Activated B cell treated with CpG ODN at 0.5 μM for 24 hours (primary cell): ENCODE measurements at places on chromosomes 1 and 21. TPM values are rescaled to one million over a fixed set of nuclear protein-coding genes. Genes with fewer than 3 reads are reported as not detected.

FCRL1 gene
- total RNA-seq, result 111 and 138 TPM in 2 replicates

S100B gene
- not detected in 2 replicates for total RNA-seq

- H3K27ac ChIP-seq, result no peak overlapping the region
- H3K27me3 ChIP-seq, result peaks cover 3% of the 10 kb centered on the region
- no peak for DNase-seq
- H3K36me3 ChIP-seq, result no peaks in the 10 kb centered on the region
- no peak overlapping the region for H3K4me3 ChIP-seq
These were observed 489.3 kb upstream of the RUNX1 start for GRCh38 chr21:35538386-35538785.

DNA sequence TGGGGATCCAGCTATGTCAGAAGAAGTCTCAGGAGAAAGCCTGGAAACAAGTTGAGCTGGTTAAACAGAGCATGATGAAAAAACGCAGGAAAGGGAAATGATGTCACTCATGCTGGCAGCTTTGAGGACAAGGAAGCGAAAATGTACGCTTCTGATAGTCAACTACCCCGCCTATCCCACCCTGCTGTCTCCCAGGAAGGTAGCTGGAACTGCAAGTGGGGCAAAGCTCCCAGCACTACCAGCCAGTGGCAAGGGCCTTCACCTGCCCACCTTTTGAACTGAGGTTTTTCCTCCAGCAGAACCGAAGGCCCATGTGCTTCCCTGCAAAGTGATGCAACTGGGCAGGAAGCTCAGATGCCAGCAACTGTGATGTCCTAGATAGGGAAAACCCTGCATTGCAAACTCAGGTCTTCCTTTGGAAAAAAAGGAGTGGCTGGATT is 6.3 kb upstream of the IL20 start:
- no peak overlapping the region for H3K4me3 ChIP-seq
- no peak overlapping the region for H3K27ac ChIP-seq

- no peak for DNase-seq
- H3K36me3 ChIP-seq, result peaks cover 27% of the 10 kb centered on the region
- H3K27ac ChIP-seq, result peak overlapping the region; percentile 37
- H3K27me3 ChIP-seq, result no peaks in the 10 kb centered on the region
These were observed 686 bp downstream of the MIIP start for GRCh38 chr1:12019858-12020509.

GRCh38 chr1:147570907-147571306 is 29.6 kb downstream of the BCL9 start:
- H3K36me3 ChIP-seq, result no peaks in the 10 kb centered on the region
- H3K4me3 ChIP-seq, result no peak overlapping the region
- DNase-seq, result no peak
- no peaks in the 10 kb centered on the region for H3K4me1 ChIP-seq
- no peak overlapping the region for H3K27ac ChIP-seq
- H3K27me3 ChIP-seq, result peaks cover 33% of the 10 kb centered on the region
